ENCODE measurements at places on chromosomes 7 and 10.

GRCh38 chr10:122229666-122230065, 41.4 kb upstream of the BTBD16 start:
- no peak for DNase-seq

- no peak for DNase-seq
Measured at GRCh38 chr7:137667633-137668387, 179.0 kb downstream of the DGKI start.

- no peak for DNase-seq
Measured at GRCh38 chr10:90785782-90786181, 72.1 kb downstream of the HTR7 start.

- peak; percentile 26 for DNase-seq
Measured at GRCh38 chr10:4353964-4354363, 472.0 kb upstream of the AKR1E2 start.

DNA sequence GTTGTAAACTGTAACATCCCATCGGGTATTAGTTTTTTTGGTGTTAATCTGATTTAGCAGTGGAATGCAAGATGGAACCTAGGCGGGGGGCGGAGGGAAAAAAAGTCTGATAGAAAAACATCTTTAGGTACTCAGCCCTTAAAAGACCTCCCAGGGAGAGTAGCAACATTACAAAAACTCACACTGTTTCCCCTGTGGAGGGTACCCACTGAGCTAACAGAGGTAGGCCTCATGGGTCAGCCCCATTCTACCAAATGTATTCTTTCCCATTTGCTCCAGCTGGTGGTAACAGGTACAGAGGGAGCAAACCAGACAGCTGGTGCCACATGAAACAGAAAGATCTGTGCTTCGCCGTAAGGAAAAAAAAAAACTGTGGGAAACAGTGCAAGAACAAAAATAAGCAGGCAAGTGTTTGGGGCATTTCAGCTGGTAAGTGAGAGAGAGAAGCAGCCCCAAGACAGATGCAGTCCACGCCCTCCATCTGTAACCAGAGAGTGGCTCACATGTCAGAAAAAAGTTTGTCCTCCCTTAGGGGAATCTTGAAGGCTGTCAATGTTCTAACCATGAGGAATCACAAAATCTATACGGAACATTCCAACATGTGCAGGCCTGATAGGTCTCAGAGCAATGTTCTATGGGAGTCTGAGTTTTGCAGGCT, 65.3 kb downstream of the HOXA1 start:
- no peak for DNase-seq

DNA sequence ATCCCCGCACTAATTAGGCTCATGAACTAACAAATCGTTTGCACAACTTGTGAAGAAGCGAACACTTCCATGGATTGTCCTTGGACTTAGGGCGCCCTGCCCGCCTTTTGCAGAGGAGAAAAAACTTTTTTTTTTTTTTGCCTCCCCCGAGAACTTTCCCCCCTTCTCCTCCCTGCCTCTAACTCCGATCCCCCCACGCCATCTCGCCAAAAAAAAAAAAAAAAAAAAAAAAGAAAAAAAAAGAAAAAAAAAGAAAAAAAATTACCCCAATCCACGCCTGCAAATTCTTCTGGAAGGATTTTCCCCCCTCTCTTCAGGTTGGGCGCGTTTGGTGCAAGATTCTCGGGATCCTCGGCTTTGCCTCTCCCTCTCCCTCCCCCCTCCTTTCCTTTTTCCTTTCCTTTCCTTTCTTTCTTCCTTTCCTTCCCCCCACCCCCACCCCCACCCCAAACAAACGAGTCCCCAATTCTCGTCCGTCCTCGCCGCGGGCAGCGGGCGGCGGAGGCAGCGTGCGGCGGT, at the start of gene EMX2:
TSS of gene EMX2 (plus strand) at position 41 of the 519 bp plus-strand sequence. CDS start 522 bp downstream, outside the sequence.
- DNase-seq = no peak

DNA sequence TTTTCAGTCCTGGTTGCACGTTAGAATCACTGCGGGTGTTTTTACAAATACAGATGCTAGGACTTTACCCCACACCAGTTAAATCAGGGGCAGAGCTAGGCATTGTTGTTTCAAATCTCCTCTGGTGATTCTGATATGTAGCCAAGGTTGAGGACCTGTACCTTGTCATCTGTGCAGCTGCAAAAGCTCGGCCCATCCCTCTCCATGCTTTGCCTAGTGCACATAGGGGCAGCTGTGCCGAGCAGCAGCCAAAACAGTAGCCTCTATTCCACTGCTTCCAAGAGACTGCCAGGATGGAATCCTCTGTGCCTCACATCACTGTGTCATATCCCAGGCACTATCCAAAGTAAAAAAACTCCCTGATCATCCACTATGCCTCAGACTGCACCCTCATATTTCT, 181.3 kb downstream of the CDK14 start:
- no peak for DNase-seq

GRCh38 chr7:146713934-146714333, 597.3 kb downstream of the CNTNAP2 start:
- DNase-seq = no peak

DNA sequence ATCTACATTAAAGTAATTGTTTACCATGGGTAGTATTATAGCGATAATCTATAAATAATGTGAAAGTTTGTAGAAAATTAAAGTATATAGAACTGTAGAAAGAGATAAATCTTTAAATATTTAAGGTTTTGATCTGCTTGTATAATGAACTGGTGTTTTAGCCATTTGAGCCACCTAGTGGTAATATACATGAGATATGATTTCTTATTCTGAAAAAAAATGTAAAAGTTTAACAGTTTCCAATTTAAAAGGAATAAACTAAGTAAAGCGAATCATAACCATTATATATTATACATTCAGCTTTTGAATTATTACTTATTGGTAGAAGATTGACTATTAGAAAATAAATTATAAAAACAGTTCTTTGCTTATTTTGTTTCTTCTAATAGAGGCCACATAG, 91.2 kb downstream of the OTUD1 start:
- DNase-seq = no peak

DNA sequence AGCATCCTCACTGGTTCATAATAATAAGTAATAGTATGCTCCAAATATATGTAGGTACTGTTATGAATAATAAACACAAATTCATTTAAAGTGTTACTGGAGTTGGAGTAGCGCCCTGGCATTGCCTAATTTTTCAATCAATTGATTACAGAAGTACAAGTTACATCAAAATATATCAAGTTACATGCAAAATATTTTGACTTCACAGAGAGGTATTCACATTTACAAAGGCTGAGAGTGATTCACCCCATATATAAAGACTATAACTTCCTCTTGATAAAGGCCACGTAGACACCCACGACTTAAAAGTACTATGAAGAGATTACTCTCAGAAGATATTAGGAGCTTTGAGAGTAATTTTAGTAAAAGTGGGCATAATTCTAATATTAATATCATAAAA, 13.6 kb upstream of the COL17A1 start:
- no peak for DNase-seq

DNA sequence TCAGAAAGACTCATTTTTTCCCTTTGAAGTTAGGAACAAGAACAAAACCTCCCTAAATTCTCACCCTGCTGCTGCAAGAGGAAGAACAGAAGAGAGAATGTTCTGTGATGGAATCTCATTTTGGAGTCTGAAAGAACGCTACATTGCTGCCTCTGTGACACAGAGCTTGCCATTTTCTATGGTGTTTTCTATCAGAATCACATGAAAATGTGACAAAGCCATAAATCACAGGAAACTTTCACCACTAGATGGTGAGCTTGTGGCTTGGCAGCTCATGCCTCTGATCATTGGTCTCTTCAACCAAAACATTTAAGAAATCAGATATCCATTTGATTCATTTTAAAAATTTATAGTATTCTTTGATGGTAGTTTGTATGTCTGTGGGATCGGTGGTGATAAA, 82.9 kb downstream of the CADPS2 start:
- DNase-seq = peak; percentile 10

DNA sequence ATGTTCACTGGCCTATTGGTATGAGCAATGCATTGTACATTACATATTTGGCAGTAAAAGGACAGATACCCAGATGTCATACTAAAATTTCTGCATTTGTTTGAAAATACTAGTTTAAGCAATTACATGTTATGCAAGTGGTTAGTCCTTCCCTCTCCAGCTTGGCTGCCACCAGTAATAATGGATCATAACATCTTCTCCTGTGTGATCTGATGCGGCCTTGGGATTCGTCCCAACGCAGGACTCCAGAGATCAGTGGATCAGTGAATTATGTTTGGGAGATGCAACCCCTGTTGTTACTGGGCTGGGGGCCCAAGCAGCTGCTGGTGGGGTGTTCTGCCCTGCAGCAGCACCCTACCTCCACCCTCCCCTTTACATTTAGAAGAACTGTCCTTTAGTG, 11.2 kb upstream of the PDK4 start:
- DNase-seq = no peak

DNA sequence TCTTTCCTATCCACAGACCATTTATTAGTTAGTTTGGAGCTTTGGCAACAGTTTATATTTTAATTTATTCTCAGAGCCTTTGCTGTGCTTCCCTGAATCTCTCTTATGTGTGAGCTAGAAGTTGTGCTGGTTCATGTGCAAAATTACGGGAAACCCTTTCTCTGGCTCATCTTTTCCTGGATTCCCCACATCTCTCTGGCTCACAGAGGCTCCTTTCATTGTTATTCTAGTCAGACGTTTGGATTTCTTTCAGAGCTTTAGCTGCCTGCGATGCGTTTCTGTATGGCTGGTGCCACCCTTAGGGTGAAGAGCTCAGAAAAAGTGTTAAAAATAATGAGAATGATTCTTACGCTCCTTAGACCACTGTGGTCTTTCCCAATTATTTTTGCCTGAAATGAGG, 53.3 kb downstream of the TPST1 start:
- DNase-seq = no peak

GRCh38 chr10:110827875-110828274, 43.9 kb upstream of the PDCD4 start:
- DNase-seq = no peak

DNA sequence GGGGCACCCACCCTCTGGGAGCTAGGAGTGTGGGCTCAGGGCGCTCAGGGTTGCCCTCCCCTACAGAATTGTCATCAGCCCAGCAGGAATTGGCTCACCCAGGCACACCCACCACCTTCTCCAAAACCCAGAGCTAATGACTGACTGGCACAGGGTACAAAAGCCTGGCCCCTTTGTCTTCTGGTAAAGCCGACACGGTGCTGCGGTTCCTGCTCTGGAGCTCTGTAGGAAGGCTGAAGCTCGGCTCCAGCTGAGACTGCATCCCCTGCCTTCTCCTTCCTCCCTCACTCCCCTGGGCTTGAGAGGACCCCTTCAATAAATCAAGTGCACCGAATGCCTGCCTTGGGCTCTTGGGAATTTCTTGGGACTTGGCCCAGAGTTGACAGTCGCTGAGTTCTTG, 117.9 kb upstream of the EEPD1 start:
- no peak for DNase-seq

GRCh38 chr10:59181668-59182067, 5.2 kb downstream of the PHYHIPL start:
- DNase-seq = peak; percentile 50

GRCh38 chr7:124171068-124171467, 138.2 kb upstream of the TMEM229A start:
- DNase-seq = peak; percentile 15

DNA sequence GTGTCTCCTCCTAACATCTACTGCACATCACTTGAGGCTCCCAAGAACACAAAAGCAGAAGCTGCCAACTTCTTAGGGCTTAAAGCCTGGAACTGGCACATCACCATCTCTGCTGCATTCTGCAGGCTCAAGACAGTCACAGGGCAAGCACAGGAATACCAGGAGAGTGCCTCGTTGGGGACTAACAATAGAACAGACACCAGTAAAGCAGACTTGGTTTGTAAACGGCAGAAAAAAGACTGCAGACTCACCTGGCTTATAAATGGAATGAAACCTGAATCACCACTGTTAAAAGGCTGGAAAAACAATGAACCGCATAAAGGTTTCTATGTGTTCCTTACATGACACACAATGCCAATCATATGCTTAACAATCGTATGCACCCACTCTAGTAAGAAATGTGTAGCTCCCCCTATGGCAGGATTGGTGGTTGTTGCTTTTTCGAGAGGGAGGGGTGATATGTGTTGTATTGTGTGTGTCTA, 12.8 kb downstream of the RHEB start:
- no peak for DNase-seq

GRCh38 chr10:5014936-5015335, 11.3 kb upstream of the AKR1C2 start:
- DNase-seq = no peak

DNA sequence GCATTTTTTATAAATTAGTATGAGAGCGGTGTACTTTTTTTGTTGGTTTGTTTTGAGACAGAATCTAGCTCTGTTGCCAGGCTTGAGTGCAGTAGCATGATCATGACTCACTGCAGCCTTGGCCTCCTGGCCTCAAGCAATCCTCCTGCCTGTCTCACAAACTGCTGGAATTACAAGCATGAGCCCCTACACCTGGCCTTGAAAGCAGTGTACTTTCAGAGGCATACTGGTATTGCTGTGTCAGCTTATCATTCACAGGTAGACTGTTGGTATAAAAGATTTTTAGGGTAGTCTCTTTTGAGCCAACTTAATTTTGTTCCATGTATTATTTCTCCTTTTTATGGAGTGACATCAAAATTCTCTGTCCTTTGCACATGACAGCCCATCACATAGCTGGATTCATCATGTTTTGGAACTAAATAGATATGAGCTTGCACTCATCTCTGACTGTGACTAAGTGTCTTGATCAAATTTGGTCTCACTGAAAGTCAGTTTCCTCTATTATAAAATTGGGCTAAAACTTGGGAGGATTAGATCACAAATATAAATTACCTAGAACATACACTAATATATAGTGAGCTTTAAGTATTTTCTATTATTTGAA, 12.4 kb downstream of the GNAT3 start:
- DNase-seq = peak; percentile 87

GRCh38 chr7:18128846-18129245, 101.2 kb upstream of the PRPS1L1 start:
- DNase-seq = no peak

GRCh38 chr10:57162231-57162630, 801.2 kb upstream of the ZWINT start:
- DNase-seq = no peak

DNA sequence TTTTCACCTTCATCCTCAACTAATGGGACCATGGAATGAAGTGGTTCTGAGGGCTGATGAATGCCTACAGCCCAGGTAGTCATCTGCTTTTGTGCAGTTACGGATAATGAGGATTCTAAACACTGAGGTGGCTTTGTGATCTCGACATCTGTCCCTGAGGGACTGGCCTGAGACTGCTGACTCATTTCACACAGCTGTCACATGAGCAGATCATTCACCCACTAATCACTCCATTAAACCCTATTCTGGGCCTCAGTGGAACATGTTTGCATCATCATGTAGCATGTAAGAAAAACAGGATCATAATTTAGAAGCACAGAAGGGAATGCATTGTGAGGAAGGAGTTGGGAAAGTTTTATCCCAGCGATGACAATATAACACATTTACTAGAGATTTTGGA, 79.4 kb upstream of the FEZF1 start:
- DNase-seq = no peak

DNA sequence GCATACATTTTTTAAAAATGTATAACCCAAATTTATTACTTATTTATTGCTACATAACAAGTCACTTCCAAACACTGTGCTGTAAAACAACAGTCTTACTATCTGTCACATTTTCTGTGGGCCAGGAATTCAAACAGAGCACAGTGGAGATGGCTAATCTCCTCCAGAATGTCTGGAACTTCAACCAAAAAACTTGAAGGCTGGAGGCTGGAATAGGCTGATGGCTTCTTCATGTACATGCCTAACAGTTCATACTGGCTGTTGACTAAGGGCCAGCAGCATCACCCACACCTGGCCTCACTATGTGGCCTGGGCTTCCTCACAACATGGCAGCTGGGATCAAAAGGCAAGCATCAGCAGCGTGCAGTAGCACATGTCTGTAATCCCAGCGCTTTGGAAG, 92.4 kb upstream of the KMT2E start:
- no peak for DNase-seq
